ENCODE measurements at places on chromosomes 11 and 22.

GRCh38 chr11:68440224-68440623 lies 20.3 kb upstream of the PPP6R3 start:
- DNase-seq: no peak

DNA sequence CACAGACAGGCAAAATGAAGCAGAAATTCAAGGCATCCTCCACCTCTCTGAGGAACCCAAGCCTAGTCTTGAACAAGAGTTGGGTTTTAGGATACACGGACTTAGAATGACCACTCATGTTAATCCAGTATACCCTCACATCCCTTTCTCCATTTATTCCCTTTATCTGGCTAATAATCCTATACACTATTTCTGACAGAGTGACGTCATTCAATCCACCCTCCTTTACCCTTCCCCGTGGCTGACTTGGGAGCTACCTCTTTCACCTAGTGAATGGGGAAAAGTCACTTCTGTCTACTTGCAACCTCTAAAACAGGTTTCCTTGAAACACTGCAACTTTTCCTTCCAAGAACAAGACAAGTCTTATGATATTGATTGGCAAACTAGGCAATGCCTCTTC lies 52.8 kb upstream of the PARVA start:
- no peak for DNase-seq

- no peak for DNase-seq
These were observed 125.1 kb upstream of the E2F8 start for GRCh38 chr11:19365743-19366410.

DNA sequence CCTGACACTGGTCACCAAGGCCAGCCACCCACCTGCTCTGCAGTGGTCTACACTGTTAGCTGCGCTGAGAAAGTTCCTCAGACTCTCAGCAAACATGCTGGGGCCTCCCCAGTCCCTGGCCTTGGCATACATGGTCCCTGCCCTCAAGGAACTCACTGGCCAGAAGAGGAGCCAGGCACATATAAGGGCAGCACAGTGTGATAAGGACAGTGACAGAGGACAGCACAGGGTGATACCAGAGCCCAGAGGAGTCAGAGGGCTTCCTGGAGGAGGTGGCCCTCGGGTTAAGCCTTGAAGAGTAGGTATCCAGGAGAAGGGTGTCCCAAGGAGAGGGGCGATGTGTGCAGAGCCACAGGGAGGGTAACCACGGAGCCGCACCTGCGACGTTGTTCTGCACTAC lies 624 bp downstream of the ART1 start:
- no peak for DNase-seq

- no peak for DNase-seq
These were observed 49.5 kb downstream of the POLD3 start for GRCh38 chr11:74641905-74642304.

- no peak for DNase-seq
These were observed 221.1 kb downstream of the LARGE1 start for GRCh38 chr22:33699176-33699575.

GRCh38 chr22:48868554-48868953 lies 959.1 kb downstream of the BRD1 start:
- DNase-seq: no peak

Data from NCI-H2029 (cell line).